ENCODE measurements at places on chromosomes 7 and 10.

GRCh38 chr7:149722356-149722957 is 50.9 kb downstream of the ZNF467 start:
- no peak for DNase-seq
- no peaks in the 10 kb centered on the region for H3K4me1 ChIP-seq
- H3K27ac ChIP-seq, result no peak overlapping the region
- no peaks in the 10 kb centered on the region for H3K36me3 ChIP-seq
- no peak overlapping the region for H3K4me3 ChIP-seq

DNA sequence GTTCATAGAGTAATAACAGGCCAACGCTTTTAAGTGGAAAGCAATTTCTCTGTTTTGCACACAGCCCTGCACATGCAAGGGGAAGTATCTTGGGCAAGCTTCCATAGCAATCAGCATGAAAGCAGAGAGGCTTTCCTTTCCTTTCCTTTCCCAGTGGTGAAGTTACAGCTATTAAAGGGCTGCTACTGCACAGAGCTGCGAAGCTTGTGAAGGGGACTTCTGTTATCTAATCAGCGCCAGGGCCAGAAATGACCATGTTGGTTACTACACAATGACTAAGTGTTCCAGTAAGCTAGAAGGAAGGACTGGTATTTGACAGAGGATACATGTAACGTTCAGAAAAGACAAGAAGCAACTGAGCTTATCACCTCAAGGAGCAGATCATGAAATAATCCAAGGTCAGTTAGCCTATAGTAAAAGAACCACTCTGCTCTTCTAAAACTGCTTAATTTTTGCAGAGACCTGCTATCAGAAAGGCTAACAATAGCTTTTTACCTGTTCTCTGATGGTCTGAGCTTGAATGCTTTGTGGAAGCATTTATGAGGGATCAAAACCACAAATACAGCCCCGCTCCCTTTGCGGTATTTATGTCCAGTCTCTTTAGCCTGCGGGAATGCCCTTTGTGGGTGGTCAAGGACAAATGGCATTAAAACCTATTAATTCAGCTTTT is 45.9 kb downstream of the SGMS1 start:
- H3K4me1 ChIP-seq, result no peaks in the 10 kb centered on the region
- no peak for DNase-seq
- H3K27ac ChIP-seq, result no peak overlapping the region
- no peak overlapping the region for H3K4me3 ChIP-seq

DNA sequence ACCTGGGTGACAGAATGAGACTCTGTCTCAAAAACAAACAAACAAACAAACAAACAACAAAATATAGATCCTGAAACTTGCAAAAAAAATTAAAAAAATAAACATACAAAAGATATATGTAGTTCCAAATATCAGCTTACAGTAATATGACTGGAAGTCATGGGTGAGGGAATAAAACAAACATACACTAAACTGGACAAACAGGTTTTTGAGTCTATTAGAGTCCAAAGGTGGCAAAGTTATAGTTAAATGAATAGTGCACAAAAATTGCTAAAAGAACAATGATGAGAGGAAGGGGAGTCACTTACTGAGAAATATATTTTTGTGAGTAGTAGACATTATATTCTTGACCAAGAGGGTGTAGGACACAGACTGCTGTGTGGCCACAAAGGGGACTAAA is 16.7 kb upstream of the RSBN1L start:
- no peak overlapping the region for H3K4me3 ChIP-seq
- no peak overlapping the region for H3K27ac ChIP-seq
- no peaks in the 10 kb centered on the region for H3K4me1 ChIP-seq
- H3K36me3 ChIP-seq, result peaks cover 15% of the 10 kb centered on the region

DNA sequence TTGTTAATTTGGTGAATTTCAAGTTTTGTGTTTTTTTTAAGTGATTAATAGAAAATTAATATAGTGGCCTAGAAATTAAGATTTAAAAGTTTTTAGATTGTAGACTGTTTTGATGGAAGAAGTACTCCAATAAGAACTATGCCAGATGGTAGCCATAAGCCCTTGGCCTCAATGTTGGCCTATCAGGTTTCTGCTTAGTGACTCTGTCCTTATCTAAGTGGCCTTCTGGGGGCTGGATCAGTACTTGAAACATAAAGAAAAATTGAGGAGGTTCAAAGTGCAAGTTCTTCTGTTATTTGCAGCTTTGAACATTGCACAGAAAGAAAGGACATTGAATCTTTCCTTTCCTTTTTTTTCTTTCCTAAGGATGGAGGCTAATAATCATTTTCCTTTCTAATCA is 9.9 kb downstream of the CCDC126 start:
- DNase-seq, result no peak
- no peaks in the 10 kb centered on the region for H3K4me1 ChIP-seq
- no peak overlapping the region for H3K4me3 ChIP-seq
- no peaks in the 10 kb centered on the region for H3K27me3 ChIP-seq
- peaks cover 11% of the 10 kb centered on the region for H3K36me3 ChIP-seq
- no peak overlapping the region for H3K27ac ChIP-seq

DNA sequence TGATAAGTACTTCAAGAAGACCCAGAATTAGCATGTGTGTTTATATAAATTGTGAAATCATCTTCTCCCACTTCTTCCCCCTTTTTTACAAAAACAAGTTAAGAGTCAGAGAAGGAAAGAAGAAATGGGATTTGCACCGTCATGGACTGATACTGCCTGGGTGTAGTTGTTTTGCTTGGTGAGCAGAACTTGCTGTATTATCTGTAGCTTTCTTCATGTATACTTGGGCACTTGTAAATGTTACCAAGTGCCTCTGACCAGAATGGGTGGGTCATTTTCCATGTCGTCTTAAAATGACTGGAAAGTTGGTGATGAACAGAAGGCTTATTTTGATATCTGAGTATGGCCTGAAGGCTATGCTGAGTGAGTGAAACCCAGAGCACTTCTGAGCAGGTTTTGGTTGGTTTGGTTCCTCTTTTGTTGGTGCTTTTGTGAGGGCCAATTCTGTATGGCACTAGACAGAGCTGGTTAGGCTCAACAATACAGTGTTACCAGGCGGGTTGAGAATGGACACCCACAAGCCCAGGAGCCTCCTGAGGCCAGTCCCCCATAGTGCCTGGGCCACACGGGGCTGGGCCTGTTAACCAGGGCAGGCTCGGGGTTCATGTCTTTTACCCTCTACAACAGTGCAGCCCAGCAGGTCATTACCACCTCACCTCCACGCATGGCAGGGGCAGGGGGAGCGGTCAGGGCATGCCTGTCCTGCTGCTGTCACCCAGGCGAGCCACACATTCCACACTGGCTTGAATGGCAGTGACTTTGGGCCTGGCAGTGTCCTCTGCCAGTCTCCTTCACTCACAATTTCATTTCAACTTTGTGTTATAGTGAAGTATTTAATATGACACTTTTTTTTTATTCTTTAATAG is 115.1 kb downstream of the CCNY start:
- peaks cover 76% of the 10 kb centered on the region for H3K4me1 ChIP-seq
- no peak overlapping the region for H3K27ac ChIP-seq
- no peak for DNase-seq
- H3K4me3 ChIP-seq, result no peak overlapping the region
- H3K27me3 ChIP-seq, result no peaks in the 10 kb centered on the region

DNA sequence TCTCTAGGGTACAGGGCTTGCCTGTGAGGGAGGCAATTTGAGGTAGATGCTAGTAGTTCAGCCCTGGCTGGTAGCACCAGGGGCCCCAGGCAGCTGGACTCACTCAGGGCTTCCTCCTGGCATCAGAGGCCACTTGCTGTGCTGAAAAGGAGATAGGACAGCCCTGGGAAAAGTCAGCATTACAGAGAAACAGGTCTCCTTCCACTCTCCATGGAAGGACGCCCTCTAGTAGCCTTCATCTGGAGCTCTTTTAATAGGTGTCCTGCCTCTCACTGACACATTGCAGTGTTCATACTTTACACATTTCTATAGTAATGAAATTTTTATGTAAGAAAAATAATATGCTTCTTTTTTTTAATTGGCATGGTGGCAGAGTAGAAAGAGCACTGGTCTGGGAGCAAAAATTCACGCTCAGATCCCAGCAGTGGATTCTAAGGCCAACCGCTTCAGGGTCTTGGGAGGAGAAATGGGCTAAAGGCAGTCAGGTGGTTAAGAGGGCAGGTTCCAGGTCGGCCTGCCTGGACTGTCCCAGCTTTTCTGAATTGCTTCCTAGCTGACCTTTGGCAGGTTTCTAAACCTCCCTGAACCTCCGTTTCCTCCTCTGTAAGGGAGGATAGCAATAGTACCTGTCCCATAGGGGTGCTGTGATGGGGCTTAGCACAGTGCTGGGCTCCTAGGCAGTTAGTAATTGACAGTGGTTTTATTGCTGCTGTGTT is 35.8 kb downstream of the AIFM2 start:
- peaks cover 38% of the 10 kb centered on the region for H3K36me3 ChIP-seq
- no peak overlapping the region for H3K4me3 ChIP-seq
- no peak for DNase-seq
- H3K27ac ChIP-seq, result no peak overlapping the region
- no peaks in the 10 kb centered on the region for H3K27me3 ChIP-seq
- H3K4me1 ChIP-seq, result peaks cover 39% of the 10 kb centered on the region

- H3K27me3 ChIP-seq, result no peaks in the 10 kb centered on the region
- DNase-seq, result no peak
- no peak overlapping the region for H3K27ac ChIP-seq
- peaks cover 5% of the 10 kb centered on the region for H3K4me1 ChIP-seq
These were observed 152.0 kb upstream of the LRGUK start for GRCh38 chr7:133975130-133975529.
